Neural crest cell (in vitro differentiated cells): ENCODE measurements at places on chromosomes 4 and X. TPM values are rescaled to one million over a fixed set of nuclear protein-coding genes. Genes with fewer than 3 reads are reported as not detected.

The SCD5 gene
- 39.5 and 40.7 TPM in 2 replicates for total RNA-seq

DNA sequence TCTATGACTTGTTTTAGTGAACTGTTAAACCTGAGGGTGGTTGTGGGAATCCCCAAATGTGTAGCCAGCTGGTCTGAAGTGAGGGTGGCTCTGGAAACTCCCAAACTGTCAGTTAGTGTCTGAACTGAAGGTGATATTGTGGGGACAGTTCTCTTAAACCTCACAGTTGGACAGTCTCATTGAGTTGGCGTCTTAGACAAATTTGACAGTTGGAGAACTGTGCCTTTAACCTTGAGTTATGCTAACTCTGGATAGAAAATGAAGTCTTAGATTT, 20.7 kb upstream of the CTSO start:
- no peak overlapping the region for H3K4me3 ChIP-seq
- H3K36me3 ChIP-seq: peaks cover 9% of the 10 kb centered on the region
- no peaks in the 10 kb centered on the region for H3K4me1 ChIP-seq
- H3K27me3 ChIP-seq: no peaks in the 10 kb centered on the region

DNA sequence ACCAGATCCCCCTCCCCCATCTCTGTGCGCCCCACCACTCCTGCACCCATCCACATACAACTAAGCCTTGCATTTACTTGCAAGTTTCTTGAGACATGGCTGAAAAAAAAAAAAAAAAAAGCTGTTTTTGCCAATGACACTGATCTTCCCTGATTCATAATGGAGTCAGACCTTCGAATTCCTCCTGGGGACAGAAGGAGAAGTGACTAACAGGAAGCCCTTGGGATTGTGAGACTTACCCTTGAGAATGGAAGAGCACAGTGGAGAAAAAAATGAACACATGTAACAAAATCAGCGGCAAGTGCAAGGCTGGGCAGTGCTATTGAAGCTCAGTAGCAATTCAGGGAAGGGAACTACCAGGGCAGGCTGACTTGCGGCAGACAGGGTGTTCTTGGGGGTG, 288.4 kb downstream of the BCOR start:
- H3K4me1 ChIP-seq: peaks cover 56% of the 10 kb centered on the region
- no peak overlapping the region for H3K4me3 ChIP-seq
- no peaks in the 10 kb centered on the region for H3K36me3 ChIP-seq
- no peak overlapping the region for H3K27ac ChIP-seq
- DNase-seq: no peak

GRCh38 chr4:153611679-153612078, 72.4 kb upstream of the TLR2 start:
- no peaks in the 10 kb centered on the region for H3K27me3 ChIP-seq
- no peak overlapping the region for H3K4me3 ChIP-seq
- DNase-seq: no peak
- peaks cover 9% of the 10 kb centered on the region for H3K4me1 ChIP-seq
- no peak overlapping the region for H3K27ac ChIP-seq

DNA sequence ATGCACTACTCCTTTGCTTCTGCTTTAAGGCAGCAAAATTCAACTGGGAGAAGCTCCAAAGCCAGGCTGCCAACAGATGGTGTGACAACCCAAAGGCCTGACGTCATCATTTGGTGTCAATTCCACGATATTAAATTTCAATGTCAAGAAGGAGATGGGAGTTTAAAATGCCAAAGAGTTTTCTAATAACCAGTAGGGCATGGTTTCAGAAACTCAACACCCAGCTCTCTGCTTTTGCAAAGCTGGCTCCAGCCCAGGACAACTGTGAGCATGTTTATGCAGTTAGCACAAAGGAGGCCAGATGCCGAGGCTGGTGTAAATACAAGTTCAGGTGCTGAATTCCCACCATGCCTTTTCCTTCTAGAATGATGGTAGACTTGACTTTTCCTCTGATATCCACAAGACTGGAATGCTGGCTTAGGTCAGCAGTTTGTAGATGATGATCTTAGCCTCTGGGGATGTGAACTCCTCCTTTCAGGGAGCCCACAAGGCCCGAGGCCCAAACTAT, 67.3 kb downstream of the AFAP1 start:
- DNase-seq: no peak
- peaks cover 26% of the 10 kb centered on the region for H3K36me3 ChIP-seq
- no peak overlapping the region for H3K4me3 ChIP-seq
- H3K27ac ChIP-seq: no peak overlapping the region

The CPLX1 gene
- total RNA-seq: 2.0 and 2.5 TPM in 2 replicates

DNA sequence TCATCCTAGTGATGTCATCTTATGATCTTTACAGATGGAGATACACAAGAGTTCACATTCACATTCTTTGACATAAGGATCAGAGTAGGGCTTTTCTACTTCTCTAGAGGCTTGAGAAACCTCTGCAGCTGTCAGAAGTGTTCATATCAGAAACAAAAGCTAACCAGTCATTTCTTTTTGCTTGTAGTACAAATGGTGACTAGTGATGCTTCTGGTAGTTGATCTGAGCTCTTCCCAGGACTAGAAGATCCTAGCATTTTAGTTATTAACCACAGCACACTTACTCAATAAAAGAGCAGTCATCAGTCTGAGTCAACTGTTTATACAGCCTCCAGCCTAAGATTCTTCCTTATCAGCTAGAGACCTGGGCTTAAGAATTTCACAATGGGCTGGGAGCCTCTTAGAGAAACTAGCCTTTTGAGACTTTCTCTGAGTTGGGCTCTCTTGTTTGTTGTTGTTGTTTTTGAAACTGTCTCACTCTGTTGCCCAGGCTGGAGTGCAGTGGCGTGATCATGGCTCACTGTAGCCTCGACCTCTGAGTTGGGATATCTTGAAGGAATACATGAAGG, 84.1 kb downstream of the TMEM164 start:
- no peak for DNase-seq
- no peak overlapping the region for H3K4me3 ChIP-seq
- peaks cover 9% of the 10 kb centered on the region for H3K36me3 ChIP-seq
- H3K4me1 ChIP-seq: peaks cover 4% of the 10 kb centered on the region
- no peaks in the 10 kb centered on the region for H3K27me3 ChIP-seq

DNA sequence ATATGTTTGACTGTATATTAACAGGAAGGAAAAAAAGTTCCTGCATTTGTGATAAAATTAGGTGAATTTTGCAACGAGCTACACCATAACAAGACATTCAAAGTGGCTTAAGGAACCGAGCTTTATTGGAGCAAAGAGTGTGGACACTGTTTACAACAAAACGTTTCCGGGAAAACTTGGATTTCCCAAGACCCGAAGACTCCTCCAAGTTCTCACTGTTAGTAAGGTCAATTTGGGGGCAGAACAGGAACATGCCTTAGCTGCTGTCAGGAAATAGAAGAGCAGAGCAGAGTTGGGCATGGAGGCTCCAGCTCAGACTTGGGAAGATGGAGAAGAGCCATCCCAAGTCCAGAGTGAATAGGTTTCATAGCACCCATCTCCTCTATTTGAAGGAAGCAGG, 16.5 kb downstream of the ADH6 start:
- H3K4me1 ChIP-seq: peaks cover 7% of the 10 kb centered on the region
- no peak overlapping the region for H3K27ac ChIP-seq
- no peak overlapping the region for H3K4me3 ChIP-seq
- peaks cover 4% of the 10 kb centered on the region for H3K36me3 ChIP-seq
- H3K27me3 ChIP-seq: no peaks in the 10 kb centered on the region

GRCh38 chrX:29858714-29859113, 356.6 kb upstream of the MAGEB2 start:
- H3K27me3 ChIP-seq: no peaks in the 10 kb centered on the region
- DNase-seq: no peak
- H3K4me3 ChIP-seq: no peak overlapping the region

DNA sequence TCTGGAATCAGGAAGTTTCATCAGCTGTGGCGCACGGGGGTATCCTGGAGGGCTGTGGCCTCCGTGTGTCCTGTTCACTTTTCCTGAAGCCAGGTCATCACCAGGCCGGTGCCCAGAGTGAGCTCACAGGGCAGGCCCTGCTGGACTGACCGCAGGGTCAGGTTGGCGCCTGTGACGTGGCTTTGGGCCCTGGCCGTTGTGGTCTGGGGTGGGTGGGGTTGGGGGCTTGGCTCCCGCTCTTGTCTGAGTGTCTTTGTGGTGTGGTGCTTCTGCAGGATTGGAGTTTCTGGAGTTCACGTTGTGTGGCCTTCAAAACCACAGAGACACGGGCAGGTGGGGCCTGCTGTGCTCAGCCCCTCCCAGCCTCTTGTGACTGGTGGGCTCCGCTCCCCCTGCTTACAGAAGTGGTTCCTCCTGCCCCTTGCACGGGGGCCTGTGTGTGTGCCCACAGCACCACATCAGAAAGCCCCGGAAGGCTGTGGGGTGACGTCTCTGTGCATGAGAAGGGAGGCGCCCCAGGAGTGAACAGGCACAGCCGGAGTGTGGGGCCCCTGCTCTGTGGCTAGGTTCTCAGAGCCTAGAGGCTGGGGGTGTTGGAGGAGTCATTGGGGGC, 9.5 kb downstream of the RGS12 start:
- no peak overlapping the region for H3K27ac ChIP-seq
- no peak for DNase-seq
- peaks cover 20% of the 10 kb centered on the region for H3K36me3 ChIP-seq
- peaks cover 82% of the 10 kb centered on the region for H3K4me1 ChIP-seq
- H3K4me3 ChIP-seq: no peak overlapping the region

The PRR32 gene
- total RNA-seq: not detected in 2 replicates

DNA sequence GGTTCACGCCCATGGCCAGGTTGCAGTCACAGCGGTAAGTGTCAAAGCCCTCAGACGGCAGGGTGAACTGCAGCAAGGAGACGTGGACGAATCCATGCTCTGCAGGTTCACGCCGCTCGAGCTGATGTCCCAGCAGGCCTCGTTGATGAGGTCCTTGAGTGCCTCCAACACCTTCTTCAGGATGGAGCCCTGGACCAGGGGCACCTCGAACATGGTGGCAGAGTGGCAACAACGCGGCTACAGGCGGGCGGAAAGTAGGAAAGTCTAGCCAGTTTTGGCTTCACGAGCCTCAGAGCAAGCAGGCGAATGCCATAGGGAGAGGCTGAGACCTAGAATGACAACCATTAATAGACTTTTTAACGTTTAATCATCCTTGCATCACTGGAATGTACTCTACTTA, 485.9 kb downstream of the ZNF674 start:
- no peaks in the 10 kb centered on the region for H3K4me1 ChIP-seq
- no peaks in the 10 kb centered on the region for H3K36me3 ChIP-seq
- H3K27ac ChIP-seq: no peak overlapping the region
- H3K27me3 ChIP-seq: no peaks in the 10 kb centered on the region

- H3K4me1 ChIP-seq: peaks cover 76% of the 10 kb centered on the region
- H3K27ac ChIP-seq: peak overlapping the region; percentile 40
- DNase-seq: no peak
- H3K36me3 ChIP-seq: no peaks in the 10 kb centered on the region
- H3K4me3 ChIP-seq: peak overlapping the region; percentile 10
Measured at GRCh38 chr4:140094438-140095420, 59.3 kb downstream of the MAML3 start.
